ENCODE measurements at places on chromosomes 4 and X.
A peak's percentile ranks its signal among the peaks of the same experiment; 100 is the strongest.

GRCh38 chrX:145677109-145677817 lies 140.4 kb upstream of the SLITRK2 start:
- no peak for DNase-seq

- peak; percentile 70 for DNase-seq
Observed at GRCh38 chr4:151801547-151802516, 41.0 kb upstream of the GATB start.

DNA sequence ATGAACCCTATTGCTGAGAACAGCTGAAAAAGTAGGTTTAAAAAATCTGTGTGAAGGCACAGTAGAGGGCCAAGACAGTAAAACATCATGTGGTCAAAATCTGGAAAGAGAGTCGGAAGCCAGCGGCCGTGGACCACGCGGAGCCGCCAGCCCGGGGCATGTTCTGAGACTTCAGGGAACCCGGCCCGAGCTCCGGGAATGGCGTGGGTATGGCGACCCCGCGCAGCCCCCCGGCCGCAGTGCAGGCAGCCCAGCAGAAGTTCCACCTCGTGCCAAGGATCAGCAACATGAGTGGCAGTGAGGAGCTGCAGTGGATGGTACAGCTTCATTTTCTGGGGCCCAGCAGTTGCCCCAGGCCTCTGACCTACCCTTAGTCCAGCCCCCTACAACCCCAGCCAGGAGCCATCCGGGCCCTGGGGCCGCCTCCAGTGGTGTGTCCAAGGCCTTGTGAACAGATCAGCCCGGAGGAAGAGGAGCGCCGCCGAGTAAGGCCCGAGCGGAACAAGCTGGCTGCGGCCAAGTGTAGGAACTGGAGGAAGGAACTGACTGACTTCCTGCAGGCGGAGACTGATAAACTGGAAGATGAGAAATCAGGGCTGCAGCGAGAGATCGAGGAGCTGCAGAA lies 94.2 kb downstream of the LARP1B start:
- DNase-seq, result no peak

DNA sequence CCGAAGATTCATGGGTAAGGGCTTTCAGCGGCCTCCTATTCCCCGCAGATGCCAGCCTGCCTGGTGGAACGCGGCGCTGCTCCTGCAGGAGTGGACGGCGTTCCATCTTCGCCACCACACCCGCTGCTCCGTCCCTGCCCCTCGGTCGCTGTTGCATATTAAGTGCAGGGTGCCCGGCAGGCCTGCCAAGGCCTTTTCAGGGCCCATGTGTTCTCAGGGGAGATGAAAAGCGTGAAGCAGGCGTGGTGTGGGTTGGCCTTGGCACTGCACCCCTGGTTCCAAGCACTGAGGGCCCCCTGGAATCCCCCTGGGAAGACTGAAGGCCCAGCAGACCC lies 52.0 kb downstream of the SORCS2 start:
- no peak for DNase-seq

- no peak for DNase-seq
Observed at GRCh38 chrX:10142041-10142599, 14.7 kb upstream of the CLCN4 start.

GRCh38 chrX:53000447-53001135 lies 42.3 kb upstream of the FAM156A start:
- no peak for DNase-seq

DNA sequence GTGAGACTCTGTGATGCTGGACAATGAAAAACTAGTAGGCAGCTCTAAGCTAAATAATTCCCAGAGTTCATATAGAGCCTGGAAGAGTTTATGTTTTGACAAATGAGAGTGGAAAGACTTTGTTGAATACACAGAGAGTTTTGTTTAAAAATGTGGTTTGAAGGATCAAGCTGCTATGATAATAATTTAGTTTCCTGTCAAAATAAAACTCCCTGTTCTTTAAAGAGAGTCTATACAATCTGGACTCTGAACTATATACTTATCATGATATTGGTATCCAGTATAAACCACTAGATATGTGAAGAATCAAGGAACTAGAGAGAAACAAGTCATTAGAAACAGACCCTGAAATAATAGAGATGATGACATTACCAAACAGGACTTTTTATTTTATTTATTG lies 158.6 kb downstream of the C4orf33 start:
- DNase-seq, result no peak

GRCh38 chr4:47368211-47368610 lies 95.3 kb downstream of the COMMD8 start:
- no peak for DNase-seq

GRCh38 chrX:350534-351323 lies 32.1 kb upstream of the GTPBP6 start:
- no peak for DNase-seq

GRCh38 chrX:46317163-46317562 lies 228.1 kb downstream of the ZNF674 start:
- no peak for DNase-seq

DNA sequence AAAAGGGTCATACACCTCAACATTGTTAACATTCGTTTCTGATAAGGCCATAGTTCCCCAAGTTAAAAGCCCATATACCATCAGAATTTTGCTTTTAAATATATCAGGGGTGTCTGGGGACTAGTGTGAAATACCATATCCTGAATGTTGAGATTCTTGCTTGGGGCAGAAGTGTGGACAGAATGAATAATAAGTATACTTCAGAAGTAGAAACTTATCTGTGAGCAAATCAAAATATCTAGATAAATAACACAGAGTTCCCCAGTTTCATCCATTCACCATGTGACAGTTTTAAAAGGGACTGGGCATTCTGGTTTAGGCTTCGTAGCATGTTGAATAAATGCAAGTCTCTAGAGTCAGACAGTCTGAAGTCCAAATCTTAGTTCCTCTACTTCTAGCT lies 110.5 kb downstream of the CHRNA9 start:
- DNase-seq, result no peak

GRCh38 chrX:131270080-131270479 lies 19.0 kb downstream of the IGSF1 start:
- no peak for DNase-seq

DNA sequence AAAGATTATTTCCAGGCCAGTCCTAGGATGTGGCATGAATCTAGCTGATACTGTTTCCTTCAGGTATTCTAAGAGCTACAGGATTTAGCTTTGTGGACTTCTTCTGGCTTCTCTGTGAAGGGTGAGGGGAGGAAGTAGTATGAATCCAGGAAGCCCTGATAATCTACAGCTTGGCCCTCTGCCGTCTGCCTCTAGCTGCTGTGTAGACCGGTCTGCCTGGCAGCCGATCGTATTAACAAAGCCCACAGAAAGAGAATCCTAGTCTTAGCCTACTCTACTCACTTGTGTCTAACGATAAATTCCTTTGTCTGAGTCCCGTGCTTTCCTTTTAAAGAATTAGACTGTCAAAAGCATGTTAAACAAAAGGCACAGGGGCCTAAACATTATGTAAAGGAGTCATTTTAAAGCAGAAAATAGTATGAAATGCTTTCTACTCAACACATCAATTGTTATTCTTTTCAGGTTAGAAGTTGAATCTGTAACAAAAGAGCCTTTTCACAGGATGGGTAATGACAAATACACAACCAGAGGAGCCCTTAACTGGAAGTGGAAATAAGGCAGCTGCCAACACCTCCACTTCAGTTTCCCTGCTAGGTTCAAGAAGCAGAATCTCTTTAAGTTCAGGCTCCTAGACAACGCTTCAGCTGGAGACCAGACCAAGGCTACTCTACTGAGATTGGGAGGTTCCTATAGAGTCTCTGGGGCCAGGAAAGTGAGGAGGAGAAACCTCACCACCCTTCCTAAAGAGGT lies 48.9 kb upstream of the UCP1 start:
- no peak for DNase-seq

- DNase-seq, result no peak
Observed at GRCh38 chr4:166078955-166079354, 205.9 kb downstream of the TLL1 start.

GRCh38 chrX:2550328-2551020 lies 49.7 kb upstream of the DHRSX start:
- no peak for DNase-seq

DNA sequence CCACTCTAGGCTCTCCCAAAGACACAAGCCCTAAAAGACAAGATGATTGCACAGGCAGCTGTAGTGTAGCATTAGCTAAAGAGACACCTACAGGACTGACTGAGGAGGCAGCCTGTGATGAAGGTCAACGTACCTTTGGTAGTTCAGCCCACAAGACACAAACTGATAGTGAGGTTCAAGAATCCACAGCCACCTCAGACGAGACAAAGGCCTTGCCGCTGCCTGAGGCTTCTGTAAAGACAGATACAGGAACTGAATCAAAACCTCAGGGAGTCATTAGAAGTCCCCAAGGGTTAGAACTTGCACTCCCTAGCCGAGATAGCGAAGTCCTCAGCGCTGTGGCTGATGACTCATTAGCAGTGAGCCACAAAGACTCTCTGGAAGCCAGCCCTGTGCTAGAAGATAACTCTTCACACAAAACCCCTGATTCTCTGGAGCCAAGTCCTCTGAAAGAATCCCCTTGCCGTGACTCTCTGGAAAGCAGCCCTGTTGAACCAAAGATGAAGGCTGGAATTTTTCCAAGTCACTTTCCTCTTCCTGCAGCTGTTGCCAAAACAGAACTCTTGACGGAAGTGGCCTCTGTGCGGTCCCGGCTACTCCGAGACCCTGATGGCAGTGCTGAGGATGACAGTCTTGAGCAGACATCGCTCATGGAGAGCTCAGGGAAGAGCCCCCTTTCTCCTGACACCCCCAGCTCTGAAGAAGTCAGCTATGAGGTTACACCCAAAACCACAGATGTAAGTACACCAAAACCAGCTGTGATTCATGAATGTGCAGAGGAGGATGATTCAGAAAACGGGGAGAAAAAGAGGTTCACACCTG lies 306.3 kb downstream of the ANK2 start:
- DNase-seq, result no peak

- DNase-seq, result no peak
Observed at GRCh38 chrX:38999967-39000745, 198.9 kb downstream of the MID1IP1 start.

DNA sequence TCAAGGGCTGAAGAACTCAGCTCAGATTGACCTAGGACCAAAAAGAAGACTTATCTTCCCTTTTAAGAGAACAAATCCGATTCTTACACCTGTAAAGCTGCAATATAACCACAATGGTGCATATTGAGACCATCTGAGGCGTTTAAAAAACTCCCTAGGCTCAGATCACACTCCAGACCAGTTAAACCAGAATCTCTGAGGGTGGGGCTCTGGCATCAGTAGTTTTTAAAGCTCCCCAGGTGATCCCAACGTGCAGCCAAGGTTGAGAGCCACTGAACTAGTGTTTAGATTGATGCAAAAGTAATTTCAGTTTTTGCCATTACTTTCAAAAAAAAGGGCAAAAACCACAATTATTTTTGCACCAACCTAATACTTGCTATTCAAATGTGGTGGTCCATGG lies 73.9 kb upstream of the GPM6B start:
- no peak for DNase-seq

GRCh38 chr4:24856586-24856985 lies 56.3 kb downstream of the CCDC149 start:
- no peak for DNase-seq

GRCh38 chr4:158462611-158463010 lies 59.1 kb upstream of the RXFP1 start:
- no peak for DNase-seq

- no peak for DNase-seq
Observed at GRCh38 chr4:121938282-121939092, 13.4 kb downstream of the TRPC3 start.

GRCh38 chr4:61896634-61897033 lies 696.5 kb downstream of the ADGRL3 start:
- no peak for DNase-seq

- no peak for DNase-seq
Observed at GRCh38 chr4:73459048-73459421, 22.5 kb upstream of the AFM start.

- DNase-seq, result no peak
Observed at GRCh38 chr4:20195071-20195885, 56.4 kb upstream of the SLIT2 start.

- no peak for DNase-seq
Observed at GRCh38 chrX:9135901-9136510, 102.1 kb upstream of the FAM9B start.

GRCh38 chrX:13082206-13083065 lies 38.0 kb upstream of the FAM9C start:
- no peak for DNase-seq

DNA sequence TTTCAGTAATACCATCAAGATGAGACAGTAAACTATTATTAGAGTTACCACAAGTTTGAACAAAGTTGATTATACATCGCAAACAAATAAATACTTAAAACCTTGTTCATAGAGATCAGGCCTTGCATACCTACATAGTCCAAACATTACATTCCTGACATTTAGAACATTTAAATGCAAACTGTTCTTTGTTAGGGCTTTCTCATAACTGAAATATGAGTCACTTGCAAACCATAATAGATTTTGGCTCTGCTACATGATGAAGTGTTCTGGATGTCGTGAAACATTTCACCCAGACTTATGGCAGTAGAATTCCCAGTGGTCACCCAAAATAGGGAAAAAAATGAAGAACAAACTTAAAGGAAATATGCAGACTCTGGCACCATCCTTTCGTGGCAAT lies 75.0 kb downstream of the FAT4 start:
- DNase-seq, result no peak
